ENCODE measurements at places on chromosomes 1 and 21.

DNA sequence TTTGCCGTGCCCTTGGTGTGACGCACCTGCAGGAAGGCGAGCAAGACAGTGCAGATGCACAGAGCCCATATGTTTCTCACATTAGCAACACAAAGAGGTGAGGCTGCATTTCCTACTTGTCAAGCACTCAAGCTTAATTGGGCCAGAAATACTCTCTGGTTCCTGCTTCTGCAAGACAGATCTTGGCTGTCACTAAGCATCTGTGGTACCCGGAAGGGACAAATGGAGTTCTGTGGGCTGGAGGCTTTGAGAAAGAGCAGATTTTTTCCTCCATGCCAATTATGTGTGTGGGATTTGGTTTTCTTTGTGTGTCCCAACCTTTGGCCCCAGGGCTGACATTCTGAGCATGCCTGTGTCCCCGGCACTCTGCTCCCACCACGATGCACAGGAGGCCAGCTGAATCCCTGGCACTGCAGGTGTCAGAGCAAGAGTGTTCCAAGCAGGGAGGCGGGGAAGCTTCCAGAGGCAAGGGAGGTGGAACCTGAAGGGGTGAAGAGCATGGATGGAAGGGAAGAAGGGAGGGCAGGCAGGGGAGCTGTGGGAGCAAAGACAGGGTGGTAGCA lies 52.0 kb upstream of the STUM start:
- DNase-seq: no peak

GRCh38 chr1:38746941-38747600 lies 112.5 kb downstream of the RRAGC start:
- DNase-seq: no peak

- DNase-seq: no peak
Observed at GRCh38 chr1:241424480-241424971, 67.5 kb upstream of the RGS7 start.

GRCh38 chr1:33042831-33043230 lies 6.1 kb upstream of the AK2 start:
- no peak for DNase-seq

DNA sequence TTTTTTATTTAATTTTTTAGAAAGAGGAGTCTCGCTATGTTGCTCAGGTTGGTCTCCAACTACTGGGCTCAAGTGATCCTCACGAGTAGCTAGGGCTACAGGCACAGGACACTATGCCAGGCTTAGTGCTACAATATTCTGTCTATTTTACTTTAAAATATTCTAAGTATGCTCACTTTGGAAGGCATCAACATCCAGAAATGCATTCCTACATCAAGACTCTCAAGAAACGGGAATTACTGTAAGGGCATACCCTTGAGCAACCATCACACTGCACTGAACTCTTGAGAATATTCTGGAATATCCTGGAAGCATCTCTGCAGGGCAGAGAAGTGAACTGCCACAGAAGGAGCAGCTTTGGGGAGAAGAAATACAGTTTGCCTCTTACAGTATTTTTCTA lies 565 bp upstream of the DMRTB1 start:
- DNase-seq: no peak

- DNase-seq: no peak
Observed at GRCh38 chr1:158045639-158046038, 52.2 kb downstream of the KIRREL1 start.

All from suppressor macrophage treated with lipopolysaccharide for 4 hours (primary cell).